ENCODE measurements at places on chromosomes 11 and 22. TPM values are rescaled to one million over a fixed set of nuclear protein-coding genes. Genes with fewer than 3 reads are reported as not detected.

- DNase-seq: no peak
Observed at GRCh38 chr22:46591930-46592329, 28.3 kb upstream of the GRAMD4 start.

DNA sequence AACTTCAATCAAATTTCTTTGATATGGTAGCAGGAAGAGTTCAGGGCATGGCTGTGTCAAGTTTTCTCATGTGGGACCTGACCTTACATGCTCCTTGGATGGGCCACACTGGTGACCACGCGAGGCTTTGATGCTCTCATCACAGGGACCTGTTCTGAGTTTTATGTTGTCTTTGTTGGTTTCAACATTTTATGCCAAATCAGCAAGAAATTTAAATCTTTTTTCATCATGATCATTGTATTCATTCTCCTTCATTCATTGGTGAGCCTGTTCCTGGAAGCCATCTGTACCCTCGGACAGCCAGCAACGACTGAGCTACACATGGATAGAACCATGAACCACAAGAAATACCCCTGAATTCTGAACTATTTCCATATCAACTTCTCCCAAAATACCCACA, 10.5 kb upstream of the NFAM1 start:
- DNase-seq: no peak

GRCh38 chr11:64777449-64778222, 706 bp downstream of the SF1 start:
- DNase-seq: peak; percentile 90

The TMEM80 gene
- total RNA-seq: 7.7 TPM

The PKP3 gene
- 36.6 TPM for total RNA-seq

The NPTXR gene
- 3.9 TPM for total RNA-seq

The SCGB1C1 gene
- not detected for total RNA-seq
